ENCODE measurements at places on chromosomes 2 and 18. TPM values are rescaled to one million over a fixed set of nuclear protein-coding genes. Genes with fewer than 3 reads are reported as not detected.

DNA sequence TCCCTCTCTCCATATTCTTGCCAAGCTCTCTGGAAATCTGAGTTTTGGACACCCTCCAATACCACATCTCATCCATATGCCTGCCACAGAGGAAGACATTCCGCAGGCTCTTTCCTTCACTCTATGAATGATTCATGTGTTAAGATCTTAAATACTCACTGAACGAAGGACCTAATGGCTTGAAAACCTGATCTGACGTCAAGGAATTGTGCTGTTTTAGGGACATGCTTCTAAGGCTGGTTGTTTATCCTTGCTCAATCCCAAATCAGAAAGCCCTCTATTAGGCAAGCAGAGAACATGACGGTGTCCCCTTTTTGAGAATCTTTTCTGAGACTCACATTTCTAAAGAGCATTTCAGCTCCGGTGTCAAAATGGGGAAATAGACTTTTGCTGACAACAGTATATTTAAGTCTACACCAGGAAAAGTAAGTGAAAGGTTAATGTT, 83.7 kb upstream of the GALNT5 start:
- no peak for DNase-seq

- no peak for DNase-seq
Measured at GRCh38 chr18:79355433-79356335, 40.0 kb upstream of the NFATC1 start.

DNA sequence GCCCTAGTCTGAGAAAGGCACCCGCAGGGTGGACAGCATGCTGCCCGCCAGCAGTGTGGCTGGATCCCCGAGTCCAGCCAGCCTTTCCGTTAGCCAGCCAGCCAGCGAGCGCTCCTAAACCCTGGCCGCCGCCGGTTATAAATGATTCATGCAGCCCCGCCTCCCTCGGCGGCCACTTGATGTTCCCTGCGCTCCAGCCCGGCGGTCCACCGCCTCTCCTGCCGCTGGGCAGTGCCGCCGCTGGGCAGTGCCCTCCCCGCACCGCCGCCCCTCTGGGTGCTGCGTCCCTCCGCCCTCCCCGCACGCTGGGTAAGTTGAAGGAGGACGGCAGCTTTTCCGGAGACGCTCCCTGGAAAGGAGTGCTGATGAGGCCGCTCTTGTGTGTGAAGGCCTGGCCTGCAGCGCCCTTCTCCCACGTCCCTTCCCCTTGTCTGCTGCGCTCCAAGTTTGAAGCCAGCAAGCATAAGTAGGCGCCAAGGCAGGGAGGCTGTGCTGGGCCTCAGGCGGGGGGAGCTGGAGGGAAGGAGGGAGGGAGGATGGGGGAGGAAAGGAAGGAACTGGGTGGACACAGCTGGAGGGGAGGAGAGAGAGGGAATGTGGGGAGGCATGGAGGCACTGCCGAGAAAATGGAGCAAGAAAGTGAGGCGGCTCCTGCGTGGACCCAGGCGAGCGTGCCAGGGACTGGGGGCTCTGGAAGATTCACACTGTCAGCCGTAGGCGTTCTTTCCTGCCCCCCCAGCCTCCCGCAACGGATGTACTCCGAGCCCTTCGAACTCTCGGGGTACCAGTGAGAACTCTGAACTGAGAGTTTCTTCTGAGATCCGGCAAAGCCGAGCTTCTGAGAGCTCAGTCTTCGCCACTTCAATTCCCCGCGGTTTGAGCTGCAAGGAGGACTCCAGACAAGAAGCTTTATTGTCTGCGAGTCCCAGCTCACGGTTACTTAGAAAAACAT, 131.9 kb downstream of the GLI2 start:
- DNase-seq, result no peak

- peak; percentile 35 for DNase-seq
Measured at GRCh38 chr2:3280683-3281520, 96.7 kb downstream of the EIPR1 start.

GRCh38 chr18:56696966-56697365, 45.8 kb downstream of the WDR7 start:
- DNase-seq, result no peak

The PCARE gene
- 0.11 TPM for total RNA-seq

DNA sequence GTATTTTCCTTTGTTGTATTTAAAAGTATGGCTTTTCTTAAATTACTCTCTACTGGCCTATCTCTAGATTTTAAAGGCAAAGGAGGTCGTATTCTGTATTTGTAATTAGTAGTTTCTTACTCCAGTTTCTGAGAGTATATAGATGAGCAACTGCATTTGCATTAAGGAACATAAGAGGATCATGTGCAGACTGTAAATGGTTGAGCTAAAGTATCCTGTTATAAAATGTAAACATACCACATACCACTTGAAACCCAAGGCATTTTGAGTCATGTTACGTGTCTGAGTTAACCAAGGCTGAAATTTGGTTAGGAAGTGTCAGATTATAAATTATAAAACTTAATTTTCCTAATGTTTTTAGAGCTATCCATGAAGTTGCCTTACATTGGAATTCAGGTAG, 76.3 kb downstream of the GPD2 start:
- DNase-seq, result no peak

The TSGA10 gene
- 1.6 TPM for total RNA-seq

DNA sequence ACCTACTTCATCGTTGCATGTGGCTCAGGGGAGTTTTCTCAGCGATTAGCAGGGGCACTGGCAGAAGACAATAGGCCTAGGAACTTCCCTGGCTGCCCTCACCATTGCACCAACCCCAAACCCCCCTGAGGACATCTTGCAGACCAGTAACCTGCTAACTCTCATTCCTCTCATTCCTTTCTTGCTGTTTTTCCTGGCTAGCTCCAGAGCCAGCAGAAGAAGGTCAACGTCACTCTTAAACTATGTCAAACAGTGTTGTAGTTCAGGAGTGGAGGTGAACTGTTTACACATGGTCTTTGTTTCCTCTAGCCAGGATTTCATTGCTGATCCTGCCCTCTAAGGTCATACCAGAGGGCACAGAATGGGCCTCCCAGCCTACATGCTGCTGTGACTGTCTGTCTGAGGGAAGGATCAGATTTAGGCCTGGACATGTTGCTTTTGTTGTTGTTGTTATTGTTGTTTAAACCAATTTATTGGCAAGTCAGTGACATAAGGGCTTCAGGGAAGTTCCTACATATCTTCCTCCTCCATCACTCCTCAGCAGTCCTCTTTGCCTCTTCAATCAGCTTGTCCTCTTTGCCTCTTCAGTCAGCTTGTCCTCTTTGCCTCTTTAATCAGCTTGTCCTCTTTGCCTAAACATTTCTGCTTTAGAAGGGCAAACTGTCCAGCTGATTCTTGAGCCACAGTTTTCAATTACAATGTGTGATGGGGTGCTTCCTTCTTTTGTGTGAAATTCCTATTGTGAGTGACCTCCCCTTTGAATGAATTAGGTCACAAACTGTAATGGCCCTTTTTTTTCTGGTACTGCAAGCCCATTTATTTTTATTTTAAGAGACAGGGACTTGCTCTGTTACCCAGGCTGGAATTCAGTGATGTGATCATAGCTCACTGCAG, 471.9 kb upstream of the TNP1 start:
- DNase-seq, result no peak

- no peak for DNase-seq
Measured at GRCh38 chr18:56575819-56576663, 62.4 kb downstream of the TXNL1 start.

The HOXD9 gene
- not detected for total RNA-seq

The ANKRD62 gene
- total RNA-seq, result not detected

The PLB1 gene
- total RNA-seq, result 2.0 TPM

- no peak for DNase-seq
Measured at GRCh38 chr2:224217962-224218347, 178.9 kb upstream of the SERPINE2 start.

The TUBA3E gene
- 1.2 TPM for total RNA-seq

The GALNT3 gene
- 0.27 TPM for total RNA-seq

DNA sequence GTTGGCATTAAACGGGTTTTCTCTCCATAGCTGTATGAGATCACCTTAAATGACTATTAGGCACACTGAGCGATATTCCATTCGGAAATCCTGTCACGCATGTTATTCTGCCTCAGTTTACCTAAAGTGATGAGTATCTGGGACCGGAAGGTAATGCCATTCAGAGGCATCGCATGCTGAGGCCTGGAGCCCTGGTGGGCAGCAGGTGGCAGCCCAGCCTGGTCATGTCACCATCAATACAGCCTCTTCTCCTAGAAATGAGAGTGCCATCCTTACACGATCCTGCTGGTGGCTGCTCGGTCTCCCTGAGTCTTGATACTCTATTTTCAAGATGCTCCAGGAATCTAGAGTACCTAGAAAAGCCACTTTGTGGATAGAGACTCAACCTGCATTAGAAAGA, 119.8 kb downstream of the EIPR1 start:
- DNase-seq, result no peak

DNA sequence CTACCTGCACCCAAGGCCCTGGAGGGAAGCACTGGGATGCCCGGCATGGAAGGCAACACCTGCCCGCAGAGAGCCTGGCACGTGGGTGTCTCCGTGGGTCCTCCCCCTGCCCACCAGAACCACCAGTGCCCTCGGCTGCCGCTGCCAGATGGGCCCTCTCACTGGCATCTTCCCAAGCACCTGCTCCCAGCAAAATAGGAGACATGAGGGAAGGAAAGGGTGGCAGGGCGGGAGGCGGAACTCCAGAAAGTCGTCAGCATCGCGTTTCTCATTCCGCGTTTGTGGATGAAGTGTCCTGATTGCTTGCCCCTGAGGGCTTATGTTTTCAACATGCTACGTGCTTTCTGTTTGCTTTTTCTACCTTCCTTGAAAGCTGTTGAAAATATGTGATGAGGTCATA, 8.8 kb upstream of the SNTG2 start:
- DNase-seq, result no peak

Measured in cardiac septum (tissue), 1 donor.